Pulmonary artery endothelial cell (primary cell): ENCODE measurements at places on chromosomes 11 and 22.

- DNase-seq: no peak
Measured at GRCh38 chr11:106197438-106197837, 120.0 kb downstream of the AASDHPPT start.

DNA sequence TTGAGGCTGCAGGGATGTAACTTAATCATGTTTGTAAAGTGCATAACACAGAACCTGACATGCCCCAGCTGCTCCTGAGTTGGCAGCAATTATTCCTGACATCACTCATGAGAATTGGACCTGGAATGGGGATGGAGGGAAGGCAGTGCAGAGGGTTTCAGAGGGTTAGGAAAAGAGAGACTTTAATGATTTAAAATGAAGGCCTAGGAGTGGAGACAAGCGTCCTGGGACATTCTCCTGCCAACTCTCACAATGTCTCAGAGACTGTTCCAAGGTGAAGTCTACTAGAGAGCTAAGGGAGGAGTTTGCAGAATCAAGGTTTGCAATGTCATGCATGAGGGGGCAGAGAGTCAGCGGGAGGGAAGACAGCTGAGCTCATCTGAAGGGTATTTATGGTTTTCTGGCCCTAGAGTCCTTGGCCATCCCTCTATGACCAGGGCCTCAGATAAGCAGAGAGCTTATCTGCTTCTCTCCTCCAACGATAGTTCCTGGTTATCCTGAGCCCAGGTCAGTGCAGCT is 36.9 kb downstream of the GGTLC2 start:
- no peak for DNase-seq

GRCh38 chr11:83069441-83070043 is 2.2 kb downstream of the RAB30 start:
- DNase-seq: no peak

GRCh38 chr22:24175160-24175808 is 6.0 kb upstream of the SUSD2 start:
- peak; percentile 43 for DNase-seq

- DNase-seq: no peak
Measured at GRCh38 chr11:60977836-60978235, 6.4 kb downstream of the CD6 start.
